Karpas-422 (cell line): ENCODE measurements at places on chromosomes 1 and 21. TPM values are rescaled to one million over a fixed set of nuclear protein-coding genes. Genes with fewer than 3 reads are reported as not detected.

The PRAMEF25 gene
- not detected in 2 replicates for total RNA-seq

The CR1 gene
- total RNA-seq, result not detected in 2 replicates

The GNAT2 gene
- not detected in 2 replicates for total RNA-seq

The CD48 gene
- 26.9 and 56.3 TPM in 2 replicates for total RNA-seq

The LEFTY1 gene
- 0.40 TPM in 1 of 2 replicates, not detected in the other for total RNA-seq

The TRIM63 gene
- total RNA-seq, result not detected in 2 replicates

DNA sequence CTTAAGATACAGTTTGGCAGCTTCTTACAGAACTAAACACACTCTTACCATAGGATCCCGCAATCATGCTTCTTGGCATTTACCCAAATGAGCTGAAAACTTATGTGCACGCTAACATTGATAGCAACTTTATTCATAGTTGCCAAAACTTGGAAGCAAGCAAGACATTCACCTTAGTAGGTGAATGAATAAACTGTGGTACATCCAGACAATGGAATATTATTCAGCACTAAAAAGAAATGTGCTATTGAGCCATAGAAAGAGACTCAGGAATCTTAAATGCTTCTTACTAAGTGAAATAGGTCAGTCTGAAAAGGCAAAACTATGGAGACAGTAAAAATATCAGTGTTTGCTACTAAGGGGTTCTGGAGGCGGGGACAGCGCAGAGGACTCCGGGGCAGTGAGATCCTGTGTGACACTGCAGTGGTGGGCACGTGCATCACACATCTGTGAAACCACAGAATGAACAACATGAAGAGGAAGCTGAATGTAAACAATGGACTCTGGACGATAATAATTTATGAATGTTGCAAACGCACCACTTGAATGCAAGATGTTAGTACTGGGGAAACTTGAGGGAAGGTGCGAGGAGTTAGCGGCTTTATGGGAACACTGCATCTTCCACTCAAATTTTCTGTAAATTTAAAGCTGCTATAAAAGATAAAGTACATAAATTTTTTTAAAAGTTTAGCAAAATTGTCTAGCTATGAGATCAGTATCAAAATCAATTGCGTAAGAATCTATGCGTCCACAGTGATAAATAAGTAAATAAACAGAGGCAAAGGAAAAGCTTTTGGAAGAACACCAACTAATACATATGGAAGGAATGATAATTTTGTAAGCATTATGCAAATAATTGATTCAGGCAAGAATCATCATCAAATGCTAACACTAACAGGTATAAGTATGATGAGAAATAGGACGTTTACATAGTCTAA is 15.4 kb upstream of the SPATC1L start:
- no peak for DNase-seq
- H3K27ac ChIP-seq, result no peak overlapping the region
- H3K36me3 ChIP-seq, result peaks cover 47% of the 10 kb centered on the region
- H3K4me1 ChIP-seq, result no peaks in the 10 kb centered on the region
- H3K27me3 ChIP-seq, result no peaks in the 10 kb centered on the region

- H3K4me3 ChIP-seq, result no peak overlapping the region
- H3K27ac ChIP-seq, result no peak overlapping the region
- no peaks in the 10 kb centered on the region for H3K4me1 ChIP-seq
- no peaks in the 10 kb centered on the region for H3K36me3 ChIP-seq
- DNase-seq, result no peak
Observed at GRCh38 chr1:65483993-65484754, 63.7 kb downstream of the LEPR start.

DNA sequence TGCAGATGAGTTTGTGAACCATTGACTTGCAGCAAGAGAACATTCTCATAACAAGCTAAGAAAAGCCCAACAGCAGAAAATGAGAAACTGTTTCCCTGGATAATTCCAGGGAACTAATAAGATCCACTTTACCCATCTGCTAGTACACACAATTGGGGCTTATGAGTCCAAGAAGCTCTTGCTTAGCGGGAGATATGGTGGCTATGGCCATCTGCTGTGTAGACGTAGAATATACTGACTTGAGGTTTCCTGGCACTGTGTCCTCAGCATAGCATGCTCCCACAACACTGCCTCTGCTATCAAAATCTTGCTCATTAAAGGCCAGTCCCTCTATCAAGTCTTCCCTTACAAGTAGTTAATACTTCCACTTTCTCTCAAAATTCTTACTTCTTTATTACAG is 6.8 kb upstream of the RXRG start:
- H3K36me3 ChIP-seq, result no peaks in the 10 kb centered on the region
- DNase-seq, result no peak
- H3K27ac ChIP-seq, result no peak overlapping the region

GRCh38 chr1:245341743-245342142 is 187.0 kb downstream of the KIF26B start:
- no peaks in the 10 kb centered on the region for H3K4me1 ChIP-seq
- no peaks in the 10 kb centered on the region for H3K36me3 ChIP-seq
- no peak for DNase-seq
- H3K27me3 ChIP-seq, result no peaks in the 10 kb centered on the region
- no peak overlapping the region for H3K4me3 ChIP-seq
- no peak overlapping the region for H3K27ac ChIP-seq

- 0 out of 2 replicates have a peak, but pooled peaks cover 4% of the 10 kb centered on the region for H3K36me3 ChIP-seq
- no peak overlapping the region for H3K27ac ChIP-seq
- DNase-seq, result no peak
- H3K4me3 ChIP-seq, result no peak overlapping the region
- H3K27me3 ChIP-seq, result no peaks in the 10 kb centered on the region
Observed at GRCh38 chr21:34115160-34115559, 41.8 kb downstream of the MRPS6 start.

DNA sequence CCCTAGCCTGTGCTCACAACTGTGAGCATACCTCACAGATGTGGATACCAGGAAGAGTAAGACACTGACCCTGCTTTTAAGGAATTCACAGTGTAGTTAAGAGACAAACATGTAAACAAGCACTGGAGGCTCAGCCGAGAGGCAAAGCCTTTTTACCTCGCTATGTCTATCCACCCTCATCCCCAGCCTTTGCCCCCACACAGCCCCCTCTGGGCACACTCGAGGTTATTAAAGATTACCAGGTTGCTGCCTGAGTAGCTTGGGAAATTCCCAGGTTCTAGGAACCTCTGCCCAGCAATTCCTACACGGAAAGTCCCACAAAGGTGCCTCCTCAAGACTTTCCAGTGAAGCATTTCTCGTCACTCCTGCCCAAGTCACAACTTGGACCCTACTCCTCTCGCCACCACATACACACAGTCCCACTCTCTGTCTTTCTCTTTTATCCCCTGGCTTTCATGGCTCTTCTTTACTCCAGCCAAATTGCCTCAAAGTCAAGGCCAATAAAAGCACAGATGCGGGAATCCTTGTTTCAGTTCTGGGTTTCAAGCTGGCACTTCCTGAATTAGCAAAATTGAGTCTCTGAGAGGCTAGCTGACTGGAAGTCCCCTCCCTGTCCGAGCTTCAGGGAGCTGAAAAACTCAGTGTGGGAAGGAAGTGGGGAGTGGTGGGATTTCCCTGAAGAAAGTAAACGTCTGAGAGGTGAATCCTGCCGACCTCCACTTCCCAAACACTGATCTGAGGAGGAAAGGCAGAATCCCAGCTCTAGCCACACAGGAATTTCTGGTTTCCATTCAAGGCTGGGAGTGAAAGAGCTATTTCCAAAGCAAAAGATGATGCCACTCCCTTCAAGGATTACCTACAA is 7.6 kb downstream of the DENND2D start:
- H3K27me3 ChIP-seq, result no peaks in the 10 kb centered on the region
- H3K4me3 ChIP-seq, result no peak overlapping the region
- H3K36me3 ChIP-seq, result peaks cover 35% of the 10 kb centered on the region
- DNase-seq, result no peak
- peak overlapping the region; percentile 42 for H3K27ac ChIP-seq

- H3K4me1 ChIP-seq, result no peaks in the 10 kb centered on the region
- no peaks in the 10 kb centered on the region for H3K36me3 ChIP-seq
- H3K27me3 ChIP-seq, result no peaks in the 10 kb centered on the region
- no peak overlapping the region for H3K27ac ChIP-seq
Observed at GRCh38 chr1:205922314-205922713, 20.9 kb downstream of the SLC26A9 start.
